ENCODE measurements at places on chromosomes 12 and 14.

DNA sequence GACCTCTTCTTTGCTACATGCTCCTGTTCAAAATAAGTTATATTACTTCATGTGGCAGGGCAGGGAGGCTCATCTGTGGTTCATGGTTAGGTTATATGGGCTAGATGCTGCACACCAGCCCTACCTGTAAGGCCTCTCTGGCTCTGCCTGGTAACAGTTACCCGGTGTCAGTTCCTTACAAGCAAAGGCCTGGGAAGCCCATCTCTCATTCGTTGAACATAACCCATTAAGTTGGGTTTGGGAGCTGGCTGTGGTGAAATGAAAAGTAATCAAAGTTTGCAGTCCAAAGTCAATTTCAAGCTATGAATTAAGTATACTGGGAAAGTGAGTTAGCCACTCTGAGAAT lies 183.2 kb downstream of the PPM1H start:
- no peak for DNase-seq

GRCh38 chr14:61244009-61244408 lies 37.1 kb downstream of the TMEM30B start:
- no peak for DNase-seq

DNA sequence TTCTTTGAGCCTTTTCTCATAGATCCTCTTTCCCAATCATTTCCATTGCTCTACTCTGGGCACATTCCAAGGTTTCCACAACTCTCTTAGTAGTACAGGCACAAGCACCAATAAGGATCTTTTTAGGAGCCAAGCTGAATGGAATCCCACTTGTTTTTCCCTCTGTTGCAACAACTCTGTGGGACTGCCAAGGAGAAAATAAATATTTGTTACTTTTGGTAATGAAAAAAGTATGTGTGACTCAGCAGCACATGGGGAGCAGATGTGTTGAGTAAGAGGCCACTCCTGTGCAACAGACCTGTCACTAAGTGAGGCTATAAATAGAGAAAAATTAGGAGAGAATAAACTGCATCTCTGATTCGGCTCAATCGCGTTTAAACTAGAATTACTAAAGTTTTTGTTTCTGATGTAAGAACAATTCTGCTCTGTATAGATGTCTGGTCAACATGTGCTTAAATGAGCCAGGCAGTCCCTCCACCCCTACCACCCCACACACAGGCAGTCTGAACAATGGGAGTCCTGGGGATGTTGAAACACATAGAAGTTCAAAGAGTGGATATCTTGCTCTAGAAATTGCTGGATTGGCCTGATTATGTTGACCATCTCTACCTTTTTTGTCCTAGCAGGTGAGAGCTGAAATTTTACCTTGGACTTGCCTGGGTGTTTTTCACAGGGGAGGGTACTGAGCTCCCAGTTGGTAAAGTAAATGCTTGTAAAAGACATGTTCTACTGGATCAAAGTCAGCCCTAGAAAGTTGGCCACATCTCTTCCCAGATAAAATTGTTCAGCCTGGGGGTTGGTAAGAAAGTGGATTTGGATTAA lies 244.3 kb upstream of the NOVA1 start:
- no peak for DNase-seq

- no peak for DNase-seq
Observed at GRCh38 chr14:61621444-61621843, 73.9 kb upstream of the HIF1A start.

- DNase-seq: no peak
Observed at GRCh38 chr12:130147875-130148596, 14.2 kb upstream of the FZD10 start.

GRCh38 chr12:10243818-10244520 lies 31.3 kb downstream of the GABARAPL1 start:
- no peak for DNase-seq

DNA sequence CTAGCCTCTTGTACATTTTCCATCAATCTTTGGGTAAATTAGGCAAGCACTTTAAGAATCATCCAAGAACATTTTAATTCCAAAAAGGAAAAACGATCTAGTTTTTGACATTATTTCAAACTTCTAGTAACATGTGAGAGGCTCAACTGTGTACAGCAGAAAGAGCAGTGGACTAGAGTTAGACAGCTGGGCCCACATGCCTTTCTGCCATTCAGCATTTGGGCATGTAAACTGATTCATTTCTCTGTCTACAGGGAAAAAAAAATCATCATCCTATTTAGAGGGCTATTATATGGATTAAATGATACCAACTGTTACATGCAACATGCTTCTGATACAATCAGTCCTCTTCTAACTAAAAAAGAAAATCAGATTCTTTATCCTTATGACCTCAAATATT lies 17.7 kb downstream of the ATP2B1 start:
- no peak for DNase-seq

DNA sequence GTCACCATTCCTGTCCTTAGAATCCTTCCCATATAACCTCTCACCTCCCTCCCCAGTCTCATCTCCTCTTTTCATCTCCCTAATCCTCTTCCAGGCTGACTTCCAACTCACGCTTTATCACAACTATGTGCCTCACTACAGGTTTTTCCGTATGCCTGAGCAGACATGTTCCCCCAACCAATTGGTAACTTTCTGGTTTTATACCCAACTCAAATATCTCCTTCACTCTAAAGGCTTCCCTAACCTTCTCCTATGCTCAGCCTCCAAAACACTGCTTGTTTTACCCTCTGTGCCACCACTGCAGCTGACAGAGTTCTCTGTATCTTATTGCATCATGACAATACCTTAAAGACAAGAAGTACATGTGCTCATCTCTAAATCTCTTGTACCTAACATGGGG lies 139.7 kb downstream of the KSR2 start:
- no peak for DNase-seq

DNA sequence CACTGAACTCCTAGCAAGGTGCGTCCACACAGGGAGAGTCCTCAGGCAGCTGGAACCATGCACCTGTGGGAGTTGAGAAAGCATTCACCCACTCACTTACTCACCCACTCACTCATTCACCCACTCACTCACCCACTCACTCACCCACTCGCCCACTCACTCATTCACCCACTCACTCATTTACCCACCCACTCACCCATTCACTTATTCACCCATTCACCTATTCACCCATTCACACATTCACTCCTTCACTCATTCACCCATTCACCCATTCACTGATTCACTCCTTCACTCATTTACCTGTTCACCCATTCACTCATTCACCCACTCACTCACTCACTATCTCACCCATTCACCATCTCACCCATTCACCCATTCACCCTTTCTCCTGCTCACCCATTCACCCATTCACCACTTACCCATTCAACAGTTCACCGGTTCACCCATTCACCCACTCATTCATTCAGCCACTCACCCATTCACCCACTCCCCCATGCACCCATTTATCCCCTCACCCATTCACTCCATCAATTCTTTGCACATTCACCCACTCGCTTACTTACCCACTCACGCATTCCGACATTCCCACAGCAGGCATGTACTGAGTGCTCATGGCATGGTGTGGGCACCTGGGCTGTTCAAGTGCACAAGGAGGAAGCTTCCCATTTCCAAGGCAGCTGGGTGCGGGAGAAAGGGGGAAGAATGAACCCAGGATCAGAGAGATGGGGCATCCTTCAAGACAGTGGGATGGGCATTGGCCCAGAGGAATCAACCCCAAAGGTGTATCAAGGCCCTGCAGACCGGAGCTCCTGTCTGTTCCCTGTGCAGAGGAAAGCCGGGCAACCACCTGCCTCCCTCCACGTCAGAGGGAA lies 135.2 kb upstream of the C14orf180 start:
- no peak for DNase-seq

DNA sequence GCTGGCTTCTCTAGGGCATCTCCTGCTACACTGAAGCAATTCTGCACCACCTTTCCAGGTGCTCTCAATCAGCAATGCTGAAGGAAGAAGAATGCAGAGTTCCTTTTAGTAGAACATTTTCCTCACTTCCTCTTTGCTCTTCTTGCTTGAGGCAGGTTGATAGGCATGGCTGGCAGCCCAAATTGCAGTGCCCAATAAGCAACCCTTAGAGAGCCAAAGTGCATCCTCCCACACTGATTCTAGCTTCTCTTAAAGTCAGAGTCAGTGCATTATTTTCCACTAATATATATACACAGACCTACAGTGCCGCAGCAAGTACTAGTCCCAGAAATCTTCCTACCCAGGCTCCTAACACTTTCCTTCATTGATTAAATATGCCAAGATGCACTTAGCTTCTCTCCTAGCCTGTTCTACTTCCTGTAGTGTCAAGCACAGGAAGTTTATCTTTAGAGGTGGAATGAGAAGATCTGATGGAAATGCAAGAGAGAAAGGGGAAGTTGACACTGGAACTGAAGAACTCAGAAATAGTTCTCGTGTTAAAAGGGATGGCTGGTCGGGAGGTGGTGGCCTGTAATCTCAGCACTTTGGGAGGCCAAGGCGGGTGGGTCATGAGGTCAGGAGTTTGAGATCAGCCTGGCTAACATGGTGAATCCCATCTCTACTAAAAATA lies 132.7 kb downstream of the SSPN start:
- no peak for DNase-seq

- no peak for DNase-seq
Observed at GRCh38 chr12:108371801-108372344, 32.8 kb upstream of the CMKLR1 start.

GRCh38 chr12:49925433-49926204 lies 21.9 kb upstream of the FAIM2 start:
- no peak for DNase-seq

DNA sequence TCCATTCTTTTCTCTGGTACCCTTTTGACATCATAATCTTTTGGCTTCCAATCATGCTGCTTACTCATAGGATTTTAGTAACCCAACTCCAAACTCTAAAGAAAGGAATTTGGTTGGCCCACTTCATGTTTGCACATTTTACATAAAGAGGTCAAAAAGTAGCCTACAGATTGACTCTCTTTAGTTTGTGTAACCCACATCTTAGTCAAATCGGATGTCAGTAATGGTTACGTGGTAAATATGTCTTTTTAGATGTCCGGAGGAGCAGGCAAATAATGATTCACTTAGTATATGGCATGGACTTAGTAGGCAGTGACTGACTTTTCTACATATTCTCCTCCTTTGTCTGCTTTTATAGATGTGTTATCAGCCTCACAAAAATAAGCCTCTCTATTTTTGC lies 711.6 kb upstream of the FOXG1 start:
- no peak for DNase-seq

- no peak for DNase-seq
Observed at GRCh38 chr12:100473050-100473715, 483 bp upstream of the NR1H4 start.

GRCh38 chr12:2477009-2477766 lies 317.6 kb upstream of the FKBP4 start:
- DNase-seq: no peak

DNA sequence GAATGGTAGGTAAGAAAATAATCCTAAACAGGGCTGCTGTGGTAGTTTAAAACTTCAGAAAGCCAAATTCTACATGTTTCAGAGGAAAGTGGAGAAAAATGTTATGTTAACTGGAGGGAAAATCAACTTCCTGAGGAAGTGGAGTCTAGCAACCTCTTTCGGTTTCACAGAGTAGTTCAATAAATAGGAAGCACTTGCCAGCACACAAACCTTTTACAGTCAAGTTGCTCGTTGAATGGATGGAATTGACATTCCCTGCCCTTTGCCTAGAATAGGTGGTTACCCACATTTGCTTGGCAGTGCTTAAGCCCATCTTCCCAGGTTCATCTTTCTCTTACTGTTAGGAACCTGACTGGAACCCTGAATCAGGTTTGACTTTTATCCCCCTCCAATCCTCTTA lies 15.9 kb downstream of the ANKRD13A start:
- no peak for DNase-seq

- no peak for DNase-seq
Observed at GRCh38 chr14:40599725-40600124, 1007.0 kb upstream of the LRFN5 start.

All from activated effector memory CD4-positive, alpha-beta T cell treated with Interleukin-2 at 50 U/mL for 16 hours (primary cell).